T47D (cell line): ENCODE measurements at places on chromosomes 11 and 22.

GRCh38 chr11:9528573-9529333 lies 44.7 kb upstream of the WEE1 start:
- DNase-seq = no peak

- DNase-seq = no peak
Observed at GRCh38 chr11:35223371-35223796, 84.4 kb downstream of the CD44 start.

- no peak for DNase-seq
Observed at GRCh38 chr11:69079661-69080256, 31.0 kb downstream of the TPCN2 start.

DNA sequence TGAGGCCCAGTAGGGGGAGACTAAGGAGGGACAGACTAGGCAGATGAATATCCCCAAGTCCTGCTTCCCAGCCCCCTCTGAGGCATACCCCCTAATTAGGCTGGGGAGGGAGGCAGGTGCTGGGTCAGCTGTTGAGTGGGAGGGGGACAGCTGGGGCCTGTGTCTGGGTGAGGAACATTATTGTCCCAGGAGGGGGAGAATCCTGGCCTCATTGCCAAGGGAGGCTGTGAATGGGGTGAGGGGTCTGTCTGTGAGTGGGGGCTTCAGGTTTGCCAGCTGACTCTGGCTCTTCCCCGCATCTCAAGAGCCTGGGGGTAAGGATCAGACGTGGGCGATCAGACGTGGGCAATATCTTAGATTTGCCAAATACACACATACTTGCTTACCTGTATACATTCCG lies 2.1 kb downstream of the INPPL1 start:
- DNase-seq = no peak

DNA sequence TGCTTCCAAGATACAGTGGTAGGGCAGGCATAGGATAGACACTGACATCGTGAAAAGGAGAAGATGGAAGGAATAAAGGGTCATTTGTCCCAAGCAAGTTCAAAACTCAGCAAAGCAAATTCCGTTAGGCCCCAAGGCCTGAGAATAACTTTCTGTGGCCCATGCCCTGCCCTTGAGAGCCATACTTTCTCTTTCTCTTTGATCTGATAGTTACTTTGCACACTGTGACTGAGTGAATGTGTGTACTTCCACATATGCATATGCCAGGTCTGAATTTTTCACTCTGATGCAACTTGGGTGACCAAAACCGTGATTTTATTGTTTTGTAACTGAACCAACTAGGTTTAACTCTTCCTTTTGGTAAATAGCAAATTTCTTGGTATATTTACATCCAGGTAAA lies 371.5 kb downstream of the RAB38 start:
- DNase-seq = no peak

DNA sequence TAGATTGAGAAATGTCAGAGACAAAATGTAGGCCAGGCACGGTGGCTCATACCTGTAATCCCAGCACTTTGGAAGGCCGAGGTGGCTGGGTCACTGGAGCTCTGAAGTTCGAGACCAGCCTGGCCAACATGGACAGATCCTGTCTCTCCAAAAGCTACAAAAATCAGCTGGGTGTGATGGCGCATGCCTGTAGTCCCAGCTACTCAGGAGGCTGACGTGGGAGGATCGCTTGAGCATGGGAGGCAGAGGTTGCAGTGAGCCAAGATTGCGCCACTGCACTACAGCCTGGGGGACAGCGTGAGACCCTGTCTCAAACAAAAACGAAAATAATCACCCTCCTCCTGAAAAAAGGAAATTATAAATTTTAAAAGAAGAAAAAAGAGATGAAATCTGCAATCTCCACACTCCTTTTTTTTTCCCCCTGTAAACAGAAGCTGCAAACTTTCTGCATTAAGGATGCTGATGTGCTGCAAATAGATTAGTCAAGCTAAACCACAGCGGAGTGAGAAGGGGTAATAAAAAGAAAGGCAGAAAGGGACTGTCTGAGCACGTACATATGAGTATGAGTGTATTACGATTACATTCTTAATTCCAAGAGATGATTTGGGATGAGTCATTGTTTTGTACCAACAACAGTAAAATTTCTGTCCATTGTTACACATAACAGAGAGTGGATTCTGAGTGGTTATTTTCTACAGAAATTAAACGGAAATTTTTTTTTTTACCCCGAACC lies 87.3 kb downstream of the SIK3 start:
- no peak for DNase-seq

- DNase-seq = no peak
Observed at GRCh38 chr11:78659326-78660270, 84.9 kb upstream of the NARS2 start.

DNA sequence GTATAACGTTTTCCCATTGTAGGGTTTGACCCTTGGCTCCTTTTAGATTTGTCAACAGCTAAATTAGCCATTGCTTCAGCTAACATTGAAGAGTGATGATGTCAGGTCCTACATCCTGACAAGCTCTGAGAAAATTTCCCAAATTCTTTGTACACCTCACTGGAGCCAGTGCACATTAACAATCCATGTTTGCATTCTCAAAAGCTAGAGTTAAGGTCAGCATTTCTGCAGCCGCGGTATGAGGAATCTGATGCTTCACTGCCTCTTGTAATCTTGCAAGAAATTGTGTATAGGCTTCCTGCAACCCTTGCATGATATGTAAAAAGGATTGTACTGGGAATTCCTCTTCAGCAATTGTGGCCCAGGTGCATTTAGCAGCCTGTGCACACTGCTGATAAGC lies 33.1 kb upstream of the NCAM1 start:
- DNase-seq = no peak

- no peak for DNase-seq
Observed at GRCh38 chr11:9834291-9834690, 170.4 kb downstream of the SWAP70 start.

DNA sequence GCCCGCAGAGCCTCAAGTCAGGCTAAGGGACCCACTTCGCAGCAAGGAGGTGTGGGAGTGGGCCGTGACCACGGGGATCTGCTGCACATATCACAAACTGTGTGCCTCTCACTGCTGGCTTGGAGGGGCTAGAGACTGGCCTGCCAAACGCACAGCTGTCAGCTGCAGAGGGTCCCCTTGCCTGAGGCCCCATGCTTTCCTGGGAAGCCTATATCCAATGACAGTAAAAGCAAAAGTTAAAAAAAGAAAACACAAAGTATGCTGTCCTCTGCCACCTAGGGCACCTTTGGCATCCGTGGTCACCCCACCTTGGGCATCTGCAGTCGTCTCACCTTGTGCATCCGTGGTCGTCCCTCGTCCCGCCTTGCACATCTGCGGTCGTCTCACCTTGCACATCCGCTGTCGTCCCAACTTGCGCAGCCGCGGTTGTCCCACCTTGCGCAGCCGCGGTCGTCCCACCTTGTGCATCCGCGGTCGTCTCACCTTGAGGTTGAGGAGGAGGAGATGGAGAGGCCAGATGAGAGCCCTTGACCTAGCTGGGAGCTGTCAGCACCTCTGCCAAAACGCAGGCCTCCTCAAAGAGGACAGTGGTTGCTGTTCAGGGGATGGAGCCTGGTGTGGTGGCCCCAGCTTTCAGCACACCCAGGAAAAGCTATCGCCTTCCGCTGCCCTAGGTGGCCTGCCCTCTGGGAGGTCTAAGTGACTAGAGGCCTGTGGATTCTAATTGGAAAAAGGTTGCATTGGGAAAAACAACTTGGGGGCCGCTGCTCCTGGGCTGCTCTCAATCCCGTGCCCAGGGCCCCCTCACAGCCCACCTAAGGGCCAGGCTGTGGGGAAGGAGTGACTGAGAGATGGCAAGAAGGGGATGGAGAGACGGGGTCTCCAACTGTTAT lies 90.5 kb downstream of the MYEOV start:
- DNase-seq = no peak

DNA sequence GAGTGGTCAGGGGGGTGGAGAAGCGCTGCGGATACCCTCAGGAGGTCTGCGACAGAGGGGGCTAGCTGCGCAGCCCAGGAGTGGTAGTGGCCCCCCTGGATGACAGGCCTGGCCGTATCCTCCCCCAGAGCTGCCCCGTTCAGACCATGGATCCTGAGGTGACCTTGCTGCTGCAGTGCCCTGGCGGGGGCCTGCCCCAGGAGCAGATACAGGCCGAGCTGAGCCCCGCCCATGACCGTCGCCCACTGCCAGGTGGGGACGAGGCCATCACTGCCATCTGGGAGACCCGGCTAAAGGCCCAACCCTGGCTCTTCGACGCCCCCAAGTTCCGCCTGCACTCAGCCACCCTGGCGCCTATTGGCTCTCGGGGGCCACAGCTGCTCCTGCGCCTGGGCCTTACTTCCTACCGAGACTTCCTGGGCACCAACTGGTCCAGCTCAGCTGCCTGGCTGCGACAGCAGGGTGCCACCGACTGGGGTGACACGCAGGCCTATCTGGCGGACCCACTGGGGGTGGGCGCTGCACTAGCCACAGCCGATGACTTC lies 505 bp downstream of the NUDT22 start:
- no peak for DNase-seq

DNA sequence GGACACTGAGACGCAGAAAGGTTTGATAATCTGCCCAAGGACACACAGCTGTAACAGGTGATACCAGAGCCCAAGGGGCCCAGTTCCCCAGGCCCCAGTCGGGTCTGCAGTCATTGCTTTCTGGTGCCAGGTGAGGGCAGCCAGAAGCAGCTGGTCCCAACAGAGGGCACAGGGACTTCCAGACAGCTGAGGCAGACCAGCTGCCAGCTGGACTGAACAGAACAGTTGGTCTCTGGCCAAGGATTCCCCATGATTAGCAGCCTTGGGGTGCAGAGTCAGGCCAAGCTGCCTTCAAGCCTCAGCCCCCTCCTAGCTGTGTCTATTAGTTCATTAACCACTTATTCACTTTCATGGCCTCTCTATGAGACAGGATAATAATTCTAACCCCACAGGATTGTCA lies 105.6 kb downstream of the RRAS2 start:
- no peak for DNase-seq

DNA sequence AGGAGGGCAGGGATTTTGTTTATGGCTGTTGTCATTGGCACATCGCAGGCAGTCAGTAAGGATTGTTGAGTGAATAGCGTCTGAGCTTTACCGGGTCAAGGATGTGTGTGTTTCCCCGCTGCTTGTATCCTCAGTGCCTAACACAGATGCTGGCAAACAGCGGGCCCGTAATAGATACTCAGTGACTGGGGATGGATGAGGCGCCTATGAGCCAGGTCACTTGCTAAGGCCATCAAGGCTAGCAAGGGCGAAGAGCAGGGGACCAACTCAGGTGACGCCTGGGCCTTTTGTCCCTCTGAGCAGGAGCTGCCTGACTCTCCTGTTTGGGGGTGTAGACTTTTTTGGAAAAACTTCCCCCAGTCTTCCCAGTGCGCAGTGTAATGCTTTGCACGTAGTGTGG lies 118.1 kb downstream of the HIPK3 start:
- DNase-seq = no peak
